ENCODE measurements at places on chromosomes 16 and 17. TPM values are rescaled to one million over a fixed set of nuclear protein-coding genes. Genes with fewer than 3 reads are reported as not detected.

Gene ARMC5
- 7.2 TPM for total RNA-seq

Gene C1QTNF8
- total RNA-seq: not detected

Gene OR3A3
- not detected for total RNA-seq

Gene KRT12
- total RNA-seq: not detected

Gene TEKT3
- total RNA-seq: not detected

Gene SBK1
- 0.28 TPM for total RNA-seq

Gene ALDH3A1
- total RNA-seq: 6.2 TPM

Gene NOB1
- total RNA-seq: 32.2 TPM

Gene FOXF1
- total RNA-seq: not detected

Gene TK1
- total RNA-seq: 1.4 TPM

Gene WNT9B
- total RNA-seq: not detected

Gene GPR139
- not detected for total RNA-seq

Gene SRSF1
- 145 TPM for total RNA-seq

Gene RNF112
- total RNA-seq: 0.34 TPM

Gene BAHCC1
- 0.68 TPM for total RNA-seq

Gene BCO1
- not detected for total RNA-seq

Gene RGS9
- total RNA-seq: 0.68 TPM

Gene DPEP1
- not detected for total RNA-seq

Gene SEC14L5
- total RNA-seq: 0.34 TPM

Gene ARL5C
- total RNA-seq: not detected

Gene SNX11
- total RNA-seq: 18.8 TPM

Gene TNFSF13
- total RNA-seq: 3.8 TPM

Gene TBC1D3G
- total RNA-seq: not detected

Gene SMCR8
- total RNA-seq: 19.5 TPM

Gene SLC35G6
- not detected for total RNA-seq

Gene ZG16B
- total RNA-seq: 0.68 TPM

Gene CNGB1
- 7.3 TPM for total RNA-seq

Gene KRT31
- total RNA-seq: 0.34 TPM

Gene HOXB13
- not detected for total RNA-seq

All from nasal cavity respiratory epithelium epithelial cell of viscerocranial mucosa (primary cell).